ENCODE measurements at places on chromosomes 11 and 22.

- DNase-seq, result no peak
Measured at GRCh38 chr11:123255909-123256308, 60.9 kb upstream of the CLMP start.

DNA sequence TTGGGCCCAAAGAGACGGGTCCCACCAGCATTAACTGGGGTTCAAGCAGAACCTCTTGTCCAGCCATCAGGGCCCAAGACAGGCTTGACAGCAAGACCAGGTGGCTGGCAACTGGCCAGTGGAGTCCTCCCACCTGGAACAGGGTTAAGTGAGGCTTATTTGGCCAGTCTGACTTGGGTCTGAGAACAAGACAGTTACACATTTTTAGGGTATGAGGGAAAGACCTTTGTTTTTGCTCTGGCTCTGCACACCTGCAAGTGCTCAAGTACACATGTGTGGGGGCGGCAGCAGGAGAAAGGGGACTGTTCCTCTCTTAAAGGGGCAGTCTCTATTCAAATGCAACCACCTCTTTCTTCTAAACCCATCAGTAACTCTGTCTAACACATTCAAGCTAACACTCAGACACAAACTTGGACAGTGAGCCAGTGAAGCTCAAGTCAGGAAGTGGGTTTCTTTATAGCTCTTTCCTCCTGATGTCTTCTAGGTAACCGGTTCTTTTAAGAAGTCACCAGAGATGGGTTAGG is 116.2 kb downstream of the ETS1 start:
- DNase-seq, result no peak

- DNase-seq, result no peak
Measured at GRCh38 chr11:106410902-106411301, 333.4 kb downstream of the AASDHPPT start.

DNA sequence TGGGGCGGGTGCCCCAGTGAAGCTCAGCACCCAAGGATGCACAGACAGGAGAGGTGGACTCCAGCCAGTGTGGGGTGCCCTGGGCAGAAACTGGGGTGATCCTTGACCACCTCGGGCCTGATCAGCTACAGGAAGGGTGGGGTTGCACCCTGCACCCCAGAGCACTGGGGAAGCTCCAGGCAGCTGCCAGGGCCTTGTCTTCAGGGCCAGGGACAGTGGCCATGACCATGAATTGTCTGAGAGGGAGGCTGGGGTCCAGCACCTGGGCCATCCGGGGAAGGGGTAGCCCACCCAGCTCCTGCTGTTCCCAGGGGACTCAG is 17.6 kb downstream of the IL17REL start:
- DNase-seq, result no peak

- no peak for DNase-seq
Measured at GRCh38 chr22:19895160-19895849, 40.6 kb upstream of the GNB1L start.

GRCh38 chr22:42892156-42892555 is 35.1 kb upstream of the ARFGAP3 start:
- DNase-seq, result no peak

GRCh38 chr11:46888636-46889035 is 29.7 kb downstream of the LRP4 start:
- no peak for DNase-seq

- DNase-seq, result no peak
Measured at GRCh38 chr11:11329062-11329806, 23.8 kb downstream of the CSNK2A3 start.

DNA sequence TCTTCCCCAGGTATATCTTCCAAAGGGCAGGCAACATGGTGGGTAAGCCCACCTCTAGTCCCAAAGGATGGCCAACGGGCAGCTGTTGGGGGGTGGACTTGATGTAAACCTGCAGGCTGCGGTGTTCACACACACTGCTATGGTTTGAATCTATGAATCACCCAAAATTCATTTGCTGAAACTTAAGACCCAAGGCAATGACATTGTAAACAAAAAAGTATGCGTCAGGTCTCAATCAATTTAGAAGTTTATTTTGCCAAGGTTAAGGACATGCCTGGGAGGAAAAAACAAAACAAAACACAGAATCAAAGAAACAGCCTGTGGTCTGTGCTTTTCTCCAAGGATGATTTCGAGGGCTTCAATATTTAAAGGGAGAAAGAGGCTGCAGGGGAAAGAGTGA is 18.3 kb downstream of the RCN1 start:
- no peak for DNase-seq

DNA sequence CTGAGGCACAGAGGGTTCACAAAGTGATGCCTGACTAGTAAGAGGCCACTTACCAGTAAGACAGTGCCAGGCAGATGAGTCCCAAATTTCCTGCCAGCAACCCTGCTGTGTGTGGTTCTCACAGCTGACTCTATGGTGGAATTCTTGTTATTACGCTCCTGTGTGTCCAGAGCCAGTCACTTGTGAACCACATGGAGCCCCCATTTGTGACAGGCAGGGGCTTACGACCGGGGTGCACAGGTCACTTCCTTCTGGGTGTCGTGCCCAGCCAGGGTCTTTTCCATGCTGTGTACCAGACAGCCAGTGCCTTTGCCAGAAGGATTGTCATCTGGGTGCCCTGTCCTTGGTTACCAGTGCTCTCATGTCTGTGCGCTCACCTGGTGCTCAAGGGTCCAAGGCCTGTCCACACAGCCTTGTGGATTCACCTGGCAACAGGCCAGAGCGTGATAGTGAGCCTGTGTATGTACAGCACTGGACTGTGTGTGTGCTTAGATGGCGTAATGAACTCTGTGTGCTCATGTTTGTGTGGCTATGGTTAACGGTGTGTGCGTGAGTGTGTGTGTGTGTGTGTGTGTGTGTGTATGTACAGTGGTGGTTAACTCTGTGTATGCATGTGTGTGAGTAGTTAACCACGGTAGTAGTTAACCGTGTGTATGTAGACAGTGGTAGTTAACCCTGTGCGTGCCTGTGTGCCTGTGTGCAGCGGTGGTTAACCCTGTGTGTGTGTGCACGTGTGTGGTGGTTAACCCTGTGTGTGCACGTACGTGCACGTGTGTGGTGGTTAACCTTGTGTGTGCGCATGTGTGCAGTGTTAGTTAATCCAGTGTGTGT is 18.6 kb downstream of the GRAMD4 start:
- DNase-seq, result no peak

GRCh38 chr11:71066311-71066710 is 186.1 kb downstream of the SHANK2 start:
- DNase-seq, result no peak

- no peak for DNase-seq
Measured at GRCh38 chr22:48822278-48823233, 1005.1 kb downstream of the BRD1 start.

DNA sequence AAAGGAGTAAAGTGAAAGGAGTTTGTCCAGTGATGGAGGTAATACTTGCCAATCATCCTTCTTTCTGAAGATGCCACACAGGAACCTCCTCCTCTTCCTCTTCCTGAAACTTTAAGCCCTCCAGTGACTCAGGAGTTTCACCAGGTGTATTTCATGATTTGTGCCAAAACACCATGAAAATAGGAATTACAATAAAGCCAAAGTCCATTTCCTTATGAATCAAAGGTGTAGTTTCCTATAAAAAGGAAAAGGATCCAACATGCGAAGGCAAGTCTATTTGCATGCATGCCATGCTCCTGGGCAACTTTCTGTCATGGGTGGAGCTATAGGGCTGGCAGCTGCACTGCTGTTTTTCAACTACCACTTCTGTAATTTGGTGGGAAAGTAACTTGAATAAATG is 9.8 kb upstream of the POU2AF1 start:
- no peak for DNase-seq

GRCh38 chr11:35780951-35781860 is 118.6 kb downstream of the TRIM44 start:
- no peak for DNase-seq

DNA sequence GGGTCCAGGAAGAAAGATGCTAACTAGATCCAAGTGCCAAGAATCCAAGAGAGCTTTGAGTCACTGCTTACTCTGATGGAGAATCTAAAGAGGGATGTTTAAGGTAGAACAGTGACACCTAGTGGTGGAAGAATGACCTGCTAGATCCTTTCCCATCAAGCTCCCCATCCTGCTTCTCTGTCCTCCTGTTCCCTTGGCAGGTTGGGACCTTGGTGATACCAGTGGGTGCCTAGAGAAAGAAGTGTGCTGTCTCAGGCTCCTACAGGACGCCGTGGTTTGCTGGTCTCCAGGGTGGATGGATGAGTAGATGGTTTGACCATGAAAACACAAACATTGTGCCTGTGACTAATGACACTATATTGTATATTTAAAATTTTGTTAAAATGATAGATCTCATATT is 383.7 kb downstream of the TMEM135 start:
- DNase-seq, result peak; percentile 89

DNA sequence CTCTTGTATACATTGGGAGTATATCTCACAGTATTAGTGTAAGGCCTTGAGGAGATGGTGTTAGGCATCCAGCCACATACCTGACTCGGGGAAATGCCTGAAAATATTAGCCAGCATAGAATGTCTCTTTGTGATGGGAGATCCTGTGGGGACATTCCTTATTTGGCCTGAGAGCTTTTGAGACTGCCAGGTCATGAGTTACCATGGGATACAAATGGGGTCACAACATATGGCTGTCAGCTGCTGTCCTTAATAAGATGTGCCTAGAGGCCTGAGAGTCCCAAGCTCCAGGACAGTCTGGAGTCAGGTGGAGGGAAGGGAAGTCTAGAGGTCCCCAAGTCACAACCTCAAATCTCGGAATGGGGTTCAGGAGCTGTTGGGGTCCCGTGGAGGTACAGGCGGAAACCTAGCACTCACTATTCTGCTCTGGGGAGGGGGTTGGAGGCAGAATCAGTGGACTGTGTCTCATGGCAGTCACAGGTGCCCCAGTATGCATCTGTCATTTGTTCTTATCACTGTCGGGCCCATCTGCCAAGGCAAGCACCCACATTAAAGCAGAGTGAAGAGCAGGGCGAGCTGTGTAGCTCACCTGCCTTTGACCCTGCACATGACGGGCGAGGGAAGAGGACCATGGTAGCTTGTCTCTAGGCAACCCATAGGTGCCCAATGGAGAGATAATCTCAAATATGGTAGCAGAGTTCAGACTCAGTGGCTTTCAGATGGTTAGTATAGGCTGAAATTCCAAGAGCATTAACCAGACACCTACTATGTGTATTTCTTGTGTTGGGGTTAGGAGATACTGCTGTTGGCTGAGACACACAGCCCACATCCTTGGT is 29.9 kb downstream of the KCNQ1OT1 start:
- DNase-seq, result no peak

DNA sequence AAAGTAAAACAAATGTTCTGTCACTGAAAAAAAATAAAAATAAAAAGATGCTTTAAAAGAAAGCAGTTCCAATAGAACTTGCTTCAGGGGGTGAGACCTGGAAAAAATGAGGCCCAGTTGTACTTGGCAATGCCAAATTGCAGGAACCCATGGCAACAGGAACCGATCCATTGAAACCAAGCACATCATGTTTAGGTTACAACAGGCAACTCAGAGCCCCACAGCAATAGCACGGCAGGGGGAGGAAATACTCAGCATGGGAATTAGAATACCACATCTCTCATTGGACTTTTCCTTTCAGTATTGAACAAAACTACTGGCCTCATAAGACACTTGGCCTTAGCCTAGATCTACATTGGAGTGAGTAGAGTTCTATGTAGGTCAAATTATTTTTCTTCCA is 84.3 kb downstream of the MSANTD4 start:
- no peak for DNase-seq

- DNase-seq, result no peak
Measured at GRCh38 chr22:36371920-36372319, 15.8 kb downstream of the MYH9 start.

DNA sequence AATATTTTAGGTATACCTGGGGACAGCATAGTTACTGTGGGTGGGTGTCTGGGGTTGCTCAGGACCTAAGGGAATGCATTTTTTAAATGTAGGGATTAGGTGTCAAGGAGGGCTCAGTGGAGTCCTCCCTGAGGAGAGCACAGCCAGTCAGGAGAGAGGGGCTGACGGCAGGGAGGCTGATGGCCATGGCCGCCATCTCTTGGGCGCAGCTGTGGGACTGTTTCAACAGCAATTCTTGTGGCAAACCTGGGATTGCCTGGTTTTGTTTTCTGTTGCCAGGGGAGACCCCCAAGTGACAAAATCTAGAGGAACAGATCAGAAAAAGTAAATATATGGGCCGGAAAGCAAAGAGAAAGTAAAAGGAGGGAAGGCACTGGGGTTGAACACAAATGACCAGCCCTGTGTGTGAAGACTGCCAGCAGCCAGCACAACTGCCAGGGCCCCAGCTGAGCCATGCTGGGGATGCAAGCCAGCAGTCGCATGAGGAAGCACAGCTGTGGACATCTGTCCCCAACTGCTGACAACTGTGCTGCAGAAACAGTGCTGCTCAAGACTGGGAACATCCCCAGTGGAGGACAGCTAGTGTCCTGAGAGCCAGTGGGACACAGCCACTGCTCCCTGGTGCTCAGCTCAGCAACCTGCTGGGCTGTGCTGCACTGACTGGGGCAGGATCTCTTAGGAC is 10.5 kb downstream of the MIF start:
- DNase-seq, result no peak

DNA sequence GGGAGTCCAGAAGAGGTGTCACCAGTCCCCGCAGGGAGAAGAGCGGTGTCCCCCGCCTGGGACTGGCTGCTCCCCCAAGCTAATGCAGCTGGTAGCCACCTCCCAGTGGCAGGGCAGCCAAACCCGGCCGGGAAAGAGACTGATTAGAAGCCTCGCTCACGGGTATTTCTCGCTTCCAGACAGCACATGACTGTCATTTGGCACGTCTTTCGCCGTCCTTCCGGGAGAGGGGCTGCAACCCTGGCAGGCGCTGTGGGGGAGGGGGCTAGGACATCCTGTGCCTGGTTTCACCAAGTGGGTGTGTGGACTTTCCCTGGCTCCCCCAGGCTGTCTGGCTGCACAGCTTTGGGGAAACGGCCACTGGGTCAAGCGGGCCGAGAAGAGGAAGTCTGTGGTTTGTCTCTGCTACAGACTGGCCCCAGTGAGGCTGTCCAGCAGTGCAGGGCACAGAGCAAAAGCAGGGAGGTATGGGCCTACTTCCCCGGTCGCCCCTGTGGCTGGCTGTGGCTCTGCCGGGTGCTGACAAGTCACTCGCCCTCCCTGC is 3.8 kb downstream of the CD81 start:
- no peak for DNase-seq

- no peak for DNase-seq
Measured at GRCh38 chr11:111524056-111524455, 9.5 kb downstream of the HOATZ start.

GRCh38 chr11:4381901-4382300 is 11.6 kb downstream of the TRIM21 start:
- DNase-seq, result no peak

- no peak for DNase-seq
Measured at GRCh38 chr11:46949297-46949696, 12.7 kb downstream of the CSTPP1 start.
